ENCODE measurements at places on chromosomes 13 and 19.

GRCh38 chr13:76223565-76223964 lies 587.4 kb downstream of the LMO7 start:
- no peak for DNase-seq

- DNase-seq: no peak
Observed at GRCh38 chr13:107678075-107678689, 537.2 kb downstream of the LIG4 start.

DNA sequence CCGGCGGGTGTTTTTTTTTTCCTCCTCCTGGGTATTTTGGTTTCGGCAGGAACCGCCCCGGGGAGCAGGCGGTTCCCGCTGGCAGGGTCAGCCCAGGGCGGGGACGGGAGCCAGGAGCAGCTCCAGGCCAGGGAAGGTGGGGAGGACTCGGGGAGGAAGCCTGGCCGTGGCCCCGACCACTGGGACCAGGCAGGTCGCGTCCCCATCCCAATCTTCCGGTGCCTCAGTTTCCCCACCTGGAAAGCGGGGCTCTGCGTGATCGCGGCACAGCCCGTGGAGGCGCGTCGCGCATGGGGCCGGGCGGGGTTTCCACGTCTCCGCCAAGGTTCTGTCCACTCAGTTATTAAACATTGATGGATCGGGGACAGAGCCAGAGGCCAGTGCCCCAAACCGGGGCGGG lies 34.8 kb downstream of the IL12RB1 start:
- DNase-seq: no peak

GRCh38 chr13:108115738-108116137 lies 99.6 kb downstream of the LIG4 start:
- DNase-seq: no peak

DNA sequence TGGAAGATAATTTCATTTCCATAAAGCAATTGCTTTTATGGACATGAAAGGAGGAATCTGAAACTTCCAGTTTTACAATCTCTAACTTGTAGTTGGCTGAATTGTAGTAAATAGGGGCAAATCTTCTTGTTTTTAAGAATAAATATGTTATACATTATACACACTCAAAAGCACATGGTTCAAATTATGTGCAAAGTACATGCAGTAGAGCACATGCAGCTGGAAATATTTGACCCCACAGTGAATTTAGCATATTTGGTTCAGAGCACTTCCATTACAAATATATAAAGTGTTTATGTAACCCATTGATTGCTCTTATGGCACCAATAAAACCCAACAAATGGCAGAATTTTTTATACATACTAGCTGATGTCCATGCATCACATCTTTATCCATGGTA lies 180.5 kb downstream of the IRS2 start:
- DNase-seq: no peak

DNA sequence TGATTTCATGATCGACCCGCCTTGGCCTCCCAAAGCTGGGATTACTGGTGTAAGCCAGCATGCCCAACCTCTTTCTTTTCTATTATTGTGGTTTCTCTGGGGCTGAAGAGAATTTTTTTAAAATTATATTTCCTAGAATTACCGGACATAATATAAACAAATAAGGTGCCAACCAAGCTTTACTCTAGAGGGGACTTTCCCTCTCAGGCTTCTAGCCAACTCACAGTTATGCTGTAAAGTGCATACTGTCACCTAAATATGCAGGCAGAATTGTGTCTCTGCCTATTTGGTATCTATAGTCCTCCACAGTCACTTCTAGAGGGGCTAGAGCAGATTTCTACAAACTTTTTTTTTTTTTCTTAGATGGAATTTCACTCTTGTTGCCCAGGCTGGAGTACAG lies 41.6 kb upstream of the ZNF681 start:
- no peak for DNase-seq

DNA sequence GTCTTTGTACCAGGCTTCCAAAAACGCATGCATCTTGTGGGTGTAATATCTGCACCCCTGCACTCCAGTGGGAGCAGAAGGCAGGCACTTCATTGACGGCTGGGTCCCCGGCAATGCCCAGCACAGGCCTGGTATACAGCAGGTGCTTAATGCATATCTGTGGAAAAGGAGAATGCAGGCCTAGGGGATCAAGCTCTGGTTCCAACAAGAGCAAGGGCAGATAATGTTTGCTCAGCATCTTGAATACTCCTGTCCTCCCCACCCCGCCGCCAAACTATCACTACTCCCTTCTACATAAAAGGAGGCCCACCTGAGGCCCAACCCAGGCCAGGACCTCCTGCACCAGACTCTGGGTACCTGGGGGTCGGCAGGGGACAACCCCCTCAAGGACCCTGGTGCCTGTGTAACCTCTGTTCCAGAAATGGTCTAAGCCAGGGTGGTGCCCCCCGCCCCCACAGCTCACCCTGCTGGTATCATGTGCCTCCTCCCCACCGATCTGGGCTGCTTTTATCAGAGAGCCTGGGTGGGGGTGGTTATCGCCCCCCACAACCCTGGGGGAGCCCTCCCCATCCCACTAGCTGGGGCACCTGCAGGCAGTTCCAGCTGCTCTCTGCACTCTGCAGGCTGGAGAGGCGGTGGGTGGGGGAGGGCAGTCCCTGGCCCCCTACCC lies 4.8 kb downstream of the KLF16 start:
- no peak for DNase-seq

GRCh38 chr19:2097203-2097885 lies 629 bp downstream of the IZUMO4 start:
- no peak for DNase-seq

GRCh38 chr13:113458253-113459065 lies 5.2 kb upstream of the ADPRHL1 start:
- no peak for DNase-seq

GRCh38 chr13:36764957-36765356 lies 54.1 kb upstream of the RFXAP start:
- no peak for DNase-seq

DNA sequence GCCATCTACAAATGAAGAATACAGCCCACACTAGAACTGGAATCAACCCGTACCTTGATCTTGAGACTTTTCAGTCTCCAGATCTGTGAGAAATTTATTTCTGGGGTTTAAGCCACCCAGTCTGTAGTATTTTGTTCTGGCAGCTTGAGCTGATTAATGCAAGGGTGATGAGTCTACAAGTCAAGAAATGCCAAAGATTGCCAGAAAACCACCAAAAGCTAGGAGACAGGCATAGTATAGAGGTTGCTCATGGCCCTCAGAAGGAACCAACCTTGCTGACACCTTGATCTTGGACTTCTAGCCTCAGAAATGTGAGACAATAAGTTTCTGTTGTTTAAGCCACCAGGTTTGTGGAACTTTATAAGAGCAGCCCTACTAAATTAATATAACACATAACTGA lies 428.2 kb upstream of the KLF12 start:
- no peak for DNase-seq

DNA sequence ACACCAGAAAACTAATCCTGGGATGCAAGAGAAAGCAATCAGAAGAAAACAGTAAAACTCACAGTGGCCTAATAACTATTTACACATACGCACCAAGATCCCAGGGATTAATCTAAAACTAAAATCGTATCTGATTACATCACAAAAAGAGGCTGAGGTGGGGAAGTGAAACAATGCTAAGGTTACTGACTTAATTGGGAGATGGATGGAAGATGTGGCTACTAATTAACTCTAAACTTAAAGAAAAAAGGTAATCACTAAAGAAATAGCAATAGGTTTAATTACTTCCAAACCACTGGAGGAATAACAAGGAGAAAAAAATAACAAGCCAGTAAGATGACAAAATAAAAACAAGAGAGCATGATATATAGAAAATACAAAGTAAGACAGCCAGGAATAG lies 50.4 kb downstream of the NUFIP1 start:
- no peak for DNase-seq

DNA sequence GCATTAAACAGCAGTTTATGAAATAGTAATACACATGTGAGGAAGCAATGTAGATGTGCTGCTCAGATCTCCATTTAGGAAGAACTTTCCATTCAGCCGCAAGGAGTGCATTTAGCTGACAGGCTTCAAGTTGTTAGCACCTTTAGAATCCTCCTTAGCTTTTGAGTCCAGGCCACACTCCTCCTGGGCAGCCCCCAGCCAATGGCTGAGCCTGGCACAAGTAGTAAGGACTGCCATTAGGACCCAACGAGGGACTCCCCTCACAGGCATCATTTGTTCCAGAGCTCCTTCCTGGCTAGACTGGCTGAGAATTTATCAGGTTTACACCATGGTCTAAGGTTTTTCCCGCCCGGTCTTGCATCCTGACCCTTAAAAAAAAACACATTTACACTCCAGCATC lies 201.4 kb downstream of the DIAPH3 start:
- DNase-seq: no peak

DNA sequence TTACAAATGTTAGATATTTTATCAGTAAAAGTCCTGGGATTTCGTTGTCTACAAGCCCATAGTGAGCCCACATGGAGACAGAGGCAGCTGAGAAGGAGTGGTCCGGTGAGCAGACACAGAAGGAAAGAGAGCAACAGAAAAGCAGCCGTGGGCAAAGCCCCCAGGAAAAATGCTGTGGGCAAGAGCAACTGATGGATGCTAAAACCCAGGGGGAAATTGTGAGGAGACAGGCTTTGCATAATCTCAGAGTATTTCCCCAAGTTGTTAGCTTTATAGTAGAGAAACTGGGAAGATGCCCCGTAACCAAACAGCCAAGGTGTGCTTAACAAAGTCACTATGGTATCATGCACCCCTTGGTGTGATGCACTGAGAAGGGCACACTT lies 35.1 kb downstream of the GJA3 start:
- DNase-seq: no peak

- DNase-seq: no peak
Observed at GRCh38 chr19:30437869-30438268, 65.7 kb downstream of the ZNF536 start.

GRCh38 chr13:98157609-98158008 lies 14.7 kb downstream of the FARP1 start:
- no peak for DNase-seq

DNA sequence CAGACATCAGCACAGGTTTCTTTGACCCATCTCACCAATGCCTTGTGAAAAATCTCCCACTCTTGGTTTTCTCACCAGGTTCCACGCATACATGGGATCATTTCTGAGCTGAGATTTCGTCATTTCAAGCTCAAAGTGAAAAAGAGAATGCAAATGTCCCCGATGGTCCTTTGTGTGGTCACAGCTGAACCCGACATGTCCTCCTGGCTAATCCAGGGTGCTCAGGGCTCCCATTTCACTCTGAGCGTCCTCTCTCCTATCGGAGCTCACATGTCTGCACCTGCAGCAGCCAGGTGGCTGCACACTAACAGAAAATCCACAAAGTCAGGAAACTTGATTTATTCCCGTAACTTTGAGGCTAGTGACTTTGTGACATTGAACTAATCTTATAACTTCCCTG lies 9.3 kb upstream of the CEACAM3 start:
- DNase-seq: no peak

GRCh38 chr13:30722361-30722760 lies 13.0 kb upstream of the ALOX5AP start:
- no peak for DNase-seq

DNA sequence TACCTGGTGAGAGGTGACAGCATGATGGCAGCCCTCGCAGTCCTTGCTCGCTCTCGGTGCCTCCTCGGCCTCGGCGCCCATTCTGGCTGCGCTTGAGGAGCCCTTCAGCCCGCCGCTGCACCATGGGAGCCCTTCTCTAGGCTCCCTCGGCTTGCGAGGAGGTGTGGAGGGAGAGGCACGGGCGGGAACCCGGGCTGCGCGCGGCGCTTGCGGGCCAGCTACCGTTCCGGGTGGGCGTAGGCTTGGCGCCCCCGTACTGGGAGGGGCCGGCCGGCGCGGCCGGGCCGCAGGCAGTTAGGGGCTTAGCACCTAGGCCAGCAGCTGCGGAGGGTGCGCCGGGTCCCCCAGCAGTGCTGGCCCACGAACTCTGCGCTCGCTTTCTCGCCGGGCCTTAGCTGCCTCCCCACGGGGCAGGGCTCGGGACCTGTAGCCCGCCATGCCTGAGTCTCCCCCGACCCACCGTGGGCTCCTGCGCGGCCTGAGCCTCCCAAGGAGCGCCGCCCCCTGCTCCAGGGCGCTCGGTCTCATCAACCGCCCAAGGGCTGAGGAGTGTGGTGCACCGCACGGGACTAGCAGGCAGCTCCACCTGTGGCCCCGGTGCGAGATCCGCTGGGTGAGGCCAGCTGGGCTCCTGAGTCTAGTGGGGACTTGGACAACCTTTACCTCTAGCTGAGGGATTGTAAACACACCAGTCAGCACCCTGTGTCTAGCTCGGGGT lies 1624.3 kb downstream of the SLITRK1 start:
- no peak for DNase-seq

- DNase-seq: no peak
Observed at GRCh38 chr19:21856773-21857514, 21.0 kb upstream of the ZNF43 start.

DNA sequence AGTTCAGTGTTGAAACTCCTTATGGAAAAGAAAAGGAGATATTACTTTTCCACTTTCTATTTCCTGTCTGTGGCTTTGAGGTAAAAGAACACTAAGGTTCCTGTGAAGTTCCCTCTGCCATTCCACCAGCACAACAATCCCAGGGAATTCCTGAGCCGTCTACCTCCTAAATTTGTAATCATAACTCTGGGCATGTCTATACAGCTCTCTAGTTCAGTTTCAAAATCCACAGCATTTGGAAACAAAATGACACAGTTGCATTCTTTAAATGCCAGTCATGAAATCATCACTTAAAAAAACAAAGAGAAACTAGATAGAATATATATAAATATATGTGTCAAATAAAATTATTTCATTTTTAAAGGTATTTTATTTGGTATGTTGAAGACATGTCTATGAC lies 9.0 kb upstream of the THSD1 start:
- no peak for DNase-seq

DNA sequence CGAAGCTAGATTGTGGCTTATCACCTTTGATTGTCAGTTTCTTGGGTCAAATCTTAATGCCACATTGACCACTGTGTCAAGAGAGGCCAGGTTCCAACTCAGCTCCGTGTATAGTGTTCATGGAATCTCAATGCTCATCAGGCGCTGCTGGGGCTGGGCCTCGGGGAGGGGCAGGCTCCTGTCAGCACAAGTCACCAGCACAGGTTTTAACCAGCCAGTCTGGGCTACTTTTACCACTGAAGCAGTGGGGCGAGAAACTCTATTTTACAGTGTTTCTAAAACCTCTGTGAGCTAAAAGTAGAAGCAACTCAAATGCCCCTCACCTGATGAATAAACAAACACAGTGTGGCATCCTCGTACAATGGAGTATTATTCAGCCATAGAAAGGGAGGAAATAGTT lies 118.7 kb upstream of the GJB6 start:
- no peak for DNase-seq

GRCh38 chr19:13007292-13008045 lies 12.2 kb downstream of the NFIX start:
- DNase-seq: no peak

DNA sequence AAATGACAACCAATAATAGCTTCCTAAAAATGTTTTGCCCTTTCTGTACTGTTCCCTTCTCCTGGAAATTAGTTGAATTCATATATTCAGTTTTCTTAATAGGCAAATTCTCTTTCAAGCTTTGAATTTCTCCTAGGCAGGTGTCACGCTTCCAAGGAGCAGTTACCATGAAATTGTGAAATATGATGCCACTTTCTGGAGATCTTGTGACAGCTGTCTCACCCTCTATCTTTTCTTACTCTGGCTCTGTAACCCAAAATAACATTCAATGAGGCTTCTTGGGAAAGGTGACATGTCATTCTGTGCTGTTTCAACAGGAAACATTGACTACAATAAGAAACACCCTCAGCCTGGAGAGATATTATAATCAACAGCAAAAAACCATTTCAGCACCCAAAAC lies 80.3 kb upstream of the MRI1 start:
- no peak for DNase-seq

- no peak for DNase-seq
Observed at GRCh38 chr13:113998781-113999617, 25.1 kb upstream of the C13orf46 start.
